ENCODE measurements at places on chromosomes 5 and 9.

- DNase-seq, result no peak
Observed at GRCh38 chr5:141806626-141807025, 71.6 kb downstream of the PCDH1 start.

GRCh38 chr9:81849631-81850259, 78.5 kb upstream of the SPATA31D4 start:
- no peak for DNase-seq

DNA sequence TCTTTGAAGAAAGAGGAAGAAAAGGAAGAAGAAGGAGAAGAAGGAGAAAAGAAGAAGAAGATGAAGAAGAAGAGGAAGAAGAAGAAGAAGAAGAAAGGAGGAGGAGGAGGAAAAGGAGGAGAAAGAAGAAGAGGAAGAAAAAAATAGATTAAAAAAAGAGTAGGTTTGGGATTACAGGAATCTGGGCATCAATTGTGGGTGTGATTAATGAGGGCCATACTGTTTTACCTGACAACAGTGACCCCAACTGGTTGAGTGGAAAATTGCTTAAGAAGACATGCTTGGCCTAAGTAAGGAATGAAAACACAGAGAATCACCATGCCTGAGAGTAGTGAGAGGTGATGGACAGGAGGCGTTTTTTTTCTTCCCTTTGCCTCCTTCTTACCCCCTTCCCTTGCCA, 114.6 kb downstream of the FAM170A start:
- DNase-seq, result peak; percentile 46

GRCh38 chr5:115363879-115364278, 67.4 kb upstream of the CCDC112 start:
- DNase-seq, result no peak

- no peak for DNase-seq
Observed at GRCh38 chr9:137173796-137174664, 2.2 kb upstream of the TMEM210 start.

Measured in HCEC 1CT (cell line).